ENCODE measurements at places on chromosomes 5 and 9.

- no peak for DNase-seq
Measured at GRCh38 chr5:150296496-150296895, 6.2 kb downstream of the ARSI start.

GRCh38 chr5:126961702-126962101 is 68.7 kb downstream of the MARCHF3 start:
- no peak for DNase-seq

DNA sequence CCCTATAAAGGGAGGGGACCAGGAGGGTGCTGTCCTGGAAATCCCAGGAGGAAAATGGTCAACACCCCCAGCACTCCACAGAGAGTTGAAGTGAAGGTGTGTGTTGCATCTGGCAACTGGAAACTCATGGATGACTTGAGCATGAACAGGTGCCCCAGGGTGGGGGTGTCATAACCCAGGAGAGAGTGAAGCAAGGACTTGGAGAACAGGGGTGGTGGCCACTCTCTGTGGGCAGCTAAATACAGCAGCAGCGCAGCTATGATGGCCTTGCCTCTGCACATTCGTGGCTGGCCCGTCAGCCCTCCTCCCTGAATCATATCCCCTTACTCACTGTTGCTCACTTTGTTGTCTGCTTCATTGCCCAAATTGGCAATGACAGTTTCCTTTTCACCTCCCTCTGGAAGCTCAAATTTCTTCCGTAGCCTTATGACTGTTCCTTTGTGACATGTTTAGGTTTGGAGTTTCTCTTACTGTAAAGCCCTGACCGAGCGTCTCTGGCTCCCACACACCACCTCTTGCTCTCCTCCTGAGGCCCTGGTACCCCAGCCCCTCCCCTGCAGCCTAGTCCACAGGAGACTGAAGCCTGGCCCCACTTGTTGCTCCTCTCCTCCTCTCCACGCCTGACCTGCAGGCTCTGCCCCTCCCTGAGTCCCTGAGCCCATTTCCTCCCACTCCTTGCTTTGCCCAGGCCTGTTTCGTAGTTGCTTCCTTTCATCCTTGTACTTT is 185.8 kb downstream of the CD180 start:
- peak; percentile 28 for DNase-seq

- peak; percentile 84 for DNase-seq
Measured at GRCh38 chr9:133163504-133164172, at the start of gene GBGT1. GBGT1 (minus strand) TSS chr9:133163914; CDS start chr9:133162412, 1,502 bp downstream.

- no peak for DNase-seq
Measured at GRCh38 chr5:14590949-14591348, 9.4 kb downstream of the OTULINL start.

DNA sequence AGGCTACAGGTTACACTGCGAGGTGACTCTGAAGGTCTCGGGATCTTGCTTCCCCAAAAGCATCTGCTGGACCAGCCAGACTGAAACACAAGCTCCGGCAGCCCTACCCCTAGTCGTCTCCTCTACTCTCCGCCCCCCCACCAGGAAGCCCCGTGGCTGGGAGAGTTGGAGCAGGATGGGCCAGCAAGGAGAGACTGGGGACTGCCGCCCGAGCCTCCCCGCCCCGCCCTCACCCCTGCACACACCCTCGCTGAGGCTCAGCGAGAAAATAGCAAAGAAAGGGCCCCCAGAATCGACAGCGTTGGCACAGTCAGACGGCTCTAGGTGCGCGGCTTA is 1.3 kb downstream of the TRIM7 start:
- DNase-seq, result no peak

GRCh38 chr5:137095597-137095996 is 403.5 kb downstream of the SPOCK1 start:
- DNase-seq, result no peak

GRCh38 chr5:109744261-109744660 is 54.5 kb downstream of the MAN2A1 start:
- no peak for DNase-seq

GRCh38 chr9:112286926-112287325 is 46.5 kb downstream of the PTBP3 start:
- no peak for DNase-seq

DNA sequence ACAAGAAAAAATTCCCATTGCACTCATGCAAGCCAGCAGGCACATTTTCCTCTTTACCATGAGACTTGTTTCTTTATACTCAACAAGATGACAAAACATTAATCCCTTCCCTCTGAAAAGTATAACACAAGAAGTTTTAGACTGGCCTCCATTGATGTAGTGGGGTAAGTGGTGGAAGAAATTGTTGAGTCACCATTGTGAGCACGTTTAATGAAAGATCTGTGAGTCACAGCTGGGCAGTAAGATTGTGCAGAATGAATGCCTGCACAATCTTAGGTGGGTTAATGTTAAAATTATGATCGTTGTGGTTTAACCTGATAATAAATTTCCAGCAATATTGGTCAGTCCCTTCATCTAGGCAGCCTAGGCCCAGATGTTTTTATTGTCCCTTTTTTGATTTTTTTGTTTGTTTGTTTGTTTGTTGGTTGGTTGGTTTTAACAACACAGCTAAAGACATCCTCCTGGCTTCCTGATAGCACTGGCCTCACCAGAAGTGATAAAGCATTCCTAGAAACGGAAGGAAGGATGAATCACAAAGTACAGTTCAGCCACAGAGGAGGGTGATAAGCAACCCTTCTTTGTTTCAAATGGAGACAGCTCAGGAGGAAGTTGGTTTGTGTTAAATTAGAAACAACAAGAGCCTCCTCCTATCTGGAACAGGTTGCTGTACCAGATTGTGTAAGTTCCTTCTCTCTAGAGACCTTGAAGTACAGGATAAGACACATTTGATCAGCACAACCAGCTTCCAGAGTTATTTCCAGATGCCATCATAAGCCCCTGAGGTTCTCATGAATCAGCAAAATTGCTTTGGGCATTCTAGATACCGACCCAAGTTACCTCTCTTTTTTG is 40.3 kb downstream of the SLC24A2 start:
- DNase-seq, result no peak

DNA sequence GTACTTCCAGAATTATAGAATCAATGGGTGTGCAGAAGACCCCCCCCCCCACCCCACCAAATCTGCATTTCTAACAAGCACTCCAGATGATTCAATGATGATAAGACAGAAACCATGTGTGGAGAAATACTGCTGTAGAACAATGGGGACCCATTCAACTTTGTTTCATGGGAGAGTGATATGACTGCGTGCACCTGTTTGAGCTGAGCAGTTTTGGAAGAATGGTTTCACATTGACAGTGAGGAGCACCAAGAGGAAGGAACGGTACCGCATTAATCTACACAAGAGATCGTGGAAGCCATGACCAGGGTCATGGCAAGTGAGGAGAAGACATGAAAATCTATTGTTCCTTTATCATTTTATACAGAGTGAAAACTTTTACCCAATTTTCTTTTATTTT is 202.7 kb downstream of the CD180 start:
- DNase-seq, result no peak

DNA sequence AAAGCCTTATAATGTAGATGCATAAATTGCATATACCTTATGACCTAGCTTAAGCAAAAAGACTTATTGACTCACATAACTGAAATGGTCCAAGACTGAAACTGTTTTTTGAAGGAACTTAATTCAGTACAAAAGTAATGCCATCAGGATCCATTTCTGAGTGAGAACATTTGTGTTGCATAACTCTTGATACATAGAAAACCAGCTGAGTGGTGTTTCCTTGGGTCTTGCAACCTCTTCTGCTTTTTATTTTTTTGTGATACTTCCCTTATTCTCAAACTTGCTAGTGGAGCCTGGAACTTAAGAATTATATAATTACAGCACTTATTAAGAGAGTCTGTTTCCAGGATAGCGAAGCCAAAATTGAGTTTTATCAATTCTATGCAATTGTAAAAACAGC is 272.0 kb downstream of the MAN2A1 start:
- no peak for DNase-seq

DNA sequence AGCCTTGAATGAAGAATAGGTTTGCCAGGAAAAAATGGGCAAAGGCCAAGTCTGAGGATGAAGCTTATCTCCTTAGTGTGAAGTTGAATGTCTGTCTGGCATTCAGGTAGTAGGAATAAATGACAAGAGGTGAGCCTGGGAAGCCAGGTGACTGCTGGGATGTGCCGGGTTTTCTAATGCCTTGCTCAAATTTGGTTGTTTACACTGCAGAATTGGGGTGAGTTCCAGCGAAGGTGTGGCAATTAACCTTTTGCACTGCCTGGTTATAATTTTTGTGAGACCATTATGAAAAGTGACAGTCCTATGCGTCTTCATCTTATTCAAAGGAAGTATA is 73.6 kb downstream of the MAST4 start:
- no peak for DNase-seq

DNA sequence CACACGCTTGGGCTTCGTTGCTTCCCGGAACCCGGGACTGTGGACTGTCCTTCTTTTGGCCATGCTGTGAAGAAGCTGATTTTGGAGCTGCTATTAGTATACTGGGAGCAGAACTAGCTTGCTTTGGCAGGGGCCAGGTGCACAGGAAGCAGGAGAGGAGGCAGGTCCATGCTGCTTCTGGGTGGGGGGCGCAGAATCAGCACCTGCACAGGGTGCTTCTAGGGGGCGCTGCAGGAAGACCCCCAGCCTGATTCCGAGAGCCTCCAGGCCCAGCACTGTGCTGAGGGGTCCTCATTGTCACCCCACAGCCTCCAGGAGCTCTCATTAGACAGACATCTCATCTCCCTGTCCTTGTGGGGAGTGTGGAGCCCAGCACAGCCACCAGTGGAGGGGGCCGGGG is 252.6 kb upstream of the IRX4 start:
- peak; percentile 31 for DNase-seq

DNA sequence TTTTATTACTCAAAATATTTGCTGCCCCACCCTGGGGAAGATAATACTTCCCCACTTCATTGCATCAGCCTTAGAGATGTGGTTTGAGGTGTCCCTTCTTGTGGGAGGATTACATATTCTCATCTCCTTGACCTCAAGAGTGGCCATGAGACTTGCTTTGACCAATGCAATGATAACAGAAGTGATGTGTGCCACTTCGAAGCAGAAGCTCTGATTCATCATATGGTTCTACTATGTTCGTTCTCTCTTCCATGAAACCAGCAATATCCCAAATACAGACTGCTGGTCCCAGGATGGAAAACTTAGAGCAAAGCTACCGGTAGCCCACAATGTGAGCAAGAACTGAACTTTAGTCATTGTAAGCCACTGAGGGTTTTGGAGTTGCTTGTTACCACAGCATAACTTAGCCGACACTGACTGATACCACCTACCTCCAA is 92.0 kb downstream of the THBS4 start:
- no peak for DNase-seq

DNA sequence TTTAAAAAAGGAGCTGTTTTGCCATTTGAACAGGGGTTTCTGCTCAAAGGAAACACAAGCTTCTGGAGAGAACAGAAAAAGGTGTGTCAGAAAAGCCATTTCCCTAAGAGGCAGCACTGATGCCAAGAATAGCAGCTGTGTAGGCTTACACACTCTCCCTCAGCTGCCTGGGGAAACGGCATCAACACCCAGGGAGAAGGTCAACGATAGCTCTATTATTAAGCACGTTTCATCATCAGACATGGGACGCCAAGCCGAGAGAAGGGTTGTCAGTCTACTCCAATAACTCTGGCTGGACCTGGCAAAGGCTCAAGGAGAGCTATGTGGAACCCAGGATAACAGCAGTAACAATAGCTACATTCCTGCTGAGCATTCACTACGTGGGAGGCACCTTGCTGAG is 314.2 kb downstream of the CDK5RAP2 start:
- no peak for DNase-seq

- peak; percentile 96 for DNase-seq
Measured at GRCh38 chr9:128635266-128636023, 21.2 kb downstream of the DYNC2I2 start.

GRCh38 chr5:51047369-51047768 is 335.9 kb upstream of the ISL1 start:
- no peak for DNase-seq

- no peak for DNase-seq
Measured at GRCh38 chr5:171542525-171543140, 123.2 kb downstream of the FGF18 start.

DNA sequence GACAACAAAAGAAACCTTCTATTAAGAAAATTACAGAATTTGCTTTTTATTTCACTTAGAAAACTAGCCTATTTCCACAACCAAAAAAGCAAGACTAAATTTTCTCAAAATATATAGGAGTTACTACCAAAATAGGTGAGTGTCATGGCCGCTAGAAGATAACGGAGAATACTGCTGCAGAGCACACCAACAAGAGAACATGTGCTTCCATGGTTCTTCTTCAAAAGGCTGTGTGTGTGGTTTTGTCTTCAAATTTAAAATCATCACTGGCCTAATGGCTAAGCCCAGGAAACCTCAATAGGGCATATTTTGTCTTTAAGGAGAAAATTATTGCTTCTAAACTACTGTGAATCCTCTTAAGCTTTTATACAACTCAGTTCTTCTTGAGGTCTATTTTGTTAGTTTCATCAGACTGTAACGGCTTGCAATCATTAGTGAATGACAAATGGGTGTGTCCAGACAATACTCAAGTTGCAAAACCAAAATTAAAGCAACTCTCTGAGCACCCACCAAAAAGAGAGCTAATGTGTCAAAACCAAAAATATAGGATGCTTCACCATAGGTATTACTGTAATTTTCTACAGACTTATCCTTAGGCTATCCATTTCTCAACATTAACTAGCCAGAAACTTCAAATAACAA is 3.3 kb downstream of the SETX start:
- DNase-seq, result no peak

GRCh38 chr9:107274953-107275422 is 8.1 kb upstream of the RAD23B start:
- DNase-seq, result no peak

DNA sequence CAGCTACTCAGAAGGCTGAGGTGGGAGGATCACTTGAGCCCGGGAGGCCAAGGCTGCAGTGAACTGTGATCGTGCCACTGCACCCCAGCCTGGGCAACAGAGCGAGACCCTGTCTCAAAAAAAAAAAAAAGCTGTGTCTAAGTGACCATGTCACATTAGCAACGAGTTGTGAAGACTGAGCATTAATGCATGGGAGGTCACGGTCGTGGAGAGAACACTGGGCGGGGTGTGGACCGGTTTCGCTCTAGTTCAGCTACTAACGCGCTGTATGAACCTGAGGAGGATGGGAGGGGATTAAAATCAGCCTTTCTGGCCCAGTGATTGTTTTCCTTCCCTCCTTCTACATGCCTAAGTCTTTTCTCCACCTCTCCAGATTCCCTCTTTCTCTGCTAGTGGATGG is 56.7 kb upstream of the CARTPT start:
- DNase-seq, result no peak
